NCI-H2029 (cell line): ENCODE measurements at places on chromosomes 16 and 17.

DNA sequence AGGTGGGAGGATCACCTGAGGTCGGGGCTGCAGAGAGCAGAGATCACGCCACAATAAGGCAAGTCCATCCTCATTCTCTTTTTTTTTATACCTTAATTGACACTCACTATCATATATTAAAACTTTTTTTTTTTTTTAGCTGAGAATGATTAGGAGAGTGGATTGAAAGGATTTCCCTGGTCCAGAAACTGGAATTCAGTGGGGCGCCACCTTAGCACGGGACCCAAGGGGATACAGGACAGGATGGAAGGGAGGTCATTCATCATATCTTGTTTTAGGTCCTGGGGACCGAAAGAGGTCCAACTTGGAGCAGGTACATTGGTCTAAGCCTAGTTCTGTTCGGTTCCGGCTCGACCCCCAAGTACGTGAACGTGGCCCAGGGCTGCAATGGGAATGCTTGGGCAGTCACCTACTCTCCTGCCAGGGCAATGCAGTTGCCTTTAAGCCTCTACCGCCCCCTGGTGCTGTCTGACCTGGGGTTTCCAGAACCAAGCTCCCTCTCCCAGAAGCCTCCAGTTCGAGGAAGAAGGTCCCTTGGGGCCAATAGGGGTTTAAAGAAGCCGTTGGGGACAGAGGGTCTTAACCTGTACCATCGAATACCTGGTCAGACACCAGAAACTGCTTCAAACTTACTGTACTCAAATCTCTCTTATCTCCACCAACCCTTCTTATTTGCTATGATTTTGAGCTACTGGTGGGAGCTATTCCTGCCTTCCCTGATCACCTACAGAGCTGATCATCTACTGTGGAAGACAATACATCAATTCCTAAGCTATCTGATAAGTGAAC, 19.9 kb upstream of the GPATCH8 start:
- DNase-seq: peak; percentile 18

DNA sequence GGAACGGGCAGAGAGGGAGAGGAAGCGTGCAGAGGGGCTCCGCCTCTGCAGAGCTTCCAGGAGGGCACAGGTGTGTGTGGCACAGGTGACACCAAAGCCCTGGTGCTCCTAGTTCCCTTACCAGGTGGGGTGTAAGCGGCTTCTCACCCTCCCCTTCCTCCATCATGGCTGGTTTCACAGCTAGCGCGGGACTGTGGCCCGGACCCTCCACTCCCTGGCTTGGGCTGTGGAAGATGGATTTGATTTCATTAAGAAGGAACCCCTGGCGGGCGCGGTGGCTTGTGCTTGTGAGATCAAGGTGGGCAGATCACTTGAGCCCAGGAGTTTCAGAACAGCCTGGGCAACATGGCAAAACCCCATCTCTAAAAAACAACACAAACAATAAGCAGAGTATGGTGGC, 241.2 kb upstream of the GSE1 start:
- DNase-seq: no peak

GRCh38 chr16:20061132-20061531, 12.6 kb downstream of the GPR139 start:
- no peak for DNase-seq

- DNase-seq: no peak
These were observed 29.7 kb downstream of the STAT5B start for GRCh38 chr17:42246515-42246914.

DNA sequence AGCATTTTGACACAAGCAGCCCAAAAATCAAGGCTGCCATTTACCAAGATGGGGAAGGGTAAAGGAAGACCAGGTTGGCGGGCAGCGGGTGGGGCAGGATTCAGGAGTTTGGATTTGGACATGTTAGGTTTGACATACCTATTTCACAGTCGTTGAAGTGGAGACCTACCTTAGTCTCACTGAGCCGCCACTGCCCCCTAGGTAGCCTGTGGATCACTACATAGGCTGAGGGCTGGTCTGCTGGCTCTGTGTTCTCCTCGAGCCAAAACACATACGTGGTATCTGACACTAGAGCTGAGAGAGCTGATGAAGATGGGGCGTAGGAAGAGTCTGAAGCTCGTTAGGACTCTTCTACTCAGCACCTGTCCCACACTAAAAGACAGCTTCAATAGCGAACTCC, 115.1 kb downstream of the HIC1 start:
- no peak for DNase-seq

GRCh38 chr17:17035490-17035889, 6.8 kb upstream of the MPRIP start:
- DNase-seq: no peak

GRCh38 chr16:68342620-68343019, 31.8 kb downstream of the PRMT7 start:
- no peak for DNase-seq

GRCh38 chr16:60636117-60636516, 1400.1 kb downstream of the CDH8 start:
- DNase-seq: no peak

DNA sequence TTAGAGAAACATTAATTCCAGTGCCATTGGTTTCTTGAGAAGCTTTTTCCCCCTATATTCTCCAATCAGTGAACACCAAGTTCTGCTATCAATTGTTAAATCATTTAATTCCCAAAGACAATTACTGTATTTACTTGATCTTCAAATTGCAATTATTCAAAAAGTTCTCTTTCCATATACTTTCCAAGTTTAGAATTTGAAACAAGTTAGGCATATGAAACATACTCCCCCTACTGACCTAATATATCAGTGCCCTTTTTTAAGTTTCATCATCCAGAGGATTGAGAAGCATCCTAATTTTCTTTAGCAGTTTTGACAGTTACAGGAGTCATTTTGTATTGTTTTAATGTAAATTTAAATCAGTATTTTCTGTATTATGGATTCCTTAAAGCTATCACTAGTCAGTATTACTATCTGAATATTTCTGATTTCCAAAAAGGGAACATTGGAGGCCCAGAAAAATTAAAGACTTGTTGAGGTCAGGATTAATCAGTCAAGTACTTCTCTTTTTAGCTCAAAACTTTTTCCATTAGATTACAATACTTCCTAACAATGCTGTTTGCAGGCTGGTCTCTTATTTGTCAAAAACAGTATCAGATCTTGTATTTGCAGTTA, 16.3 kb downstream of the MEIOC start:
- no peak for DNase-seq

GRCh38 chr17:76551685-76552084, 11.8 kb downstream of the PRCD start:
- DNase-seq: peak; percentile 76

GRCh38 chr16:85659805-85660511, 28.8 kb downstream of the GINS2 start:
- DNase-seq: peak; percentile 27

- DNase-seq: peak; percentile 34
These were observed 6.1 kb downstream of the ABCC3 start for GRCh38 chr17:50640686-50641351.

DNA sequence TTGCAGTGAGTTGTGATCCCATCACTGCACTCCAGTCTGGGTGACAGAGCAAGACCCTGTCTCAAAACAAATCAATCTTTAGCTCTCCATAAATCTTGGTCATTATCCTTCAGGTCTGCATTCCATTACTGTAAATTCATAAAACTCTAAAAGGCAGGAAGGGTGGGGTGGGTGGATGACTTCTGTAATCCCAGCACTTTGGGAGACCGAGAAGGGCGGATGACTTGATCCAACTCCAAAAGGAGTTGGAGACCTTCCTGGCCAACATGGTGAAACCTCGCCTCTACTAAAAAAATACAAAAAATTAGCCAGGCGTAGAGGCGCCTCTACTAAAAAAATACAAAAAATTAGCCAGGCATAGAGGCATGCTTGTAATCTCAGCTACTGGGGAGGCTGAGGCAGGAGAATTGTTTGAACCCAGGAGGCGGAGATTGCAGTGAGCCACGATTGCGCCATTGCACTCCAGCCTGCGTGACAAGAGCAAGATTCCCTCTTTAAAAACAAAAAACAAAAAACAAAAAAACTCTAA, 2.2 kb upstream of the UBE2Z start:
- DNase-seq: no peak

DNA sequence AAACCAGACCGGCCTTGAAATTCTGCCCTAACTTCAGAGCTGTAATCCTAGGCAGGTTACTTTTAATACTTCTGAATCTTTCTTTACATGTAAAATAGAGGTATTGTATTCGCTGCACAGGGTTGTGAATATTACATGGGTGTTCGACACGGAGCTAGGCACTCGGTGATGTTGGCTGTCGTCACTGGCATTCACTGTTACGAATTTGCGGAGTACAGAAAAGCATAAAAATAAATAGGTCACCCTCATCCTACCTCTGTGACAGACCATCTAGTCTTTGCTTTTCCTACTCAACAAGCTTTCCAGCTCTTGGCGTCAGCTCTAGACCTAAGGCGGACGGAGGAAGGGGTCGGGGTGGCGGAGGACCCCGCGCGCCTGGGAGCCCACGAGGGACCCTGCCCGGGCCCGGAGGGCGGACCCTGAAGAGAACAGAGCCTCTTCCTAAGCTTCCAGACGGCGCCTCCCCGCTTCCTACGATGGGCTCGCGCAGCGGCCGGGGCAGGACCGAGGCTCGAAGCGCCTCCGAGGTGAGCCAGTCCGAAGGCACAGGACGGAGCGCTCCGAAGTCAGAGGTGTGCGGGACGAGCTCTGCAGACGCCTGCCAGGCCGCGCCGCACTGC, 879 bp upstream of the SPG7 start:
- no peak for DNase-seq

GRCh38 chr17:51341457-51341856, 81.1 kb downstream of the UTP18 start:
- DNase-seq: no peak

DNA sequence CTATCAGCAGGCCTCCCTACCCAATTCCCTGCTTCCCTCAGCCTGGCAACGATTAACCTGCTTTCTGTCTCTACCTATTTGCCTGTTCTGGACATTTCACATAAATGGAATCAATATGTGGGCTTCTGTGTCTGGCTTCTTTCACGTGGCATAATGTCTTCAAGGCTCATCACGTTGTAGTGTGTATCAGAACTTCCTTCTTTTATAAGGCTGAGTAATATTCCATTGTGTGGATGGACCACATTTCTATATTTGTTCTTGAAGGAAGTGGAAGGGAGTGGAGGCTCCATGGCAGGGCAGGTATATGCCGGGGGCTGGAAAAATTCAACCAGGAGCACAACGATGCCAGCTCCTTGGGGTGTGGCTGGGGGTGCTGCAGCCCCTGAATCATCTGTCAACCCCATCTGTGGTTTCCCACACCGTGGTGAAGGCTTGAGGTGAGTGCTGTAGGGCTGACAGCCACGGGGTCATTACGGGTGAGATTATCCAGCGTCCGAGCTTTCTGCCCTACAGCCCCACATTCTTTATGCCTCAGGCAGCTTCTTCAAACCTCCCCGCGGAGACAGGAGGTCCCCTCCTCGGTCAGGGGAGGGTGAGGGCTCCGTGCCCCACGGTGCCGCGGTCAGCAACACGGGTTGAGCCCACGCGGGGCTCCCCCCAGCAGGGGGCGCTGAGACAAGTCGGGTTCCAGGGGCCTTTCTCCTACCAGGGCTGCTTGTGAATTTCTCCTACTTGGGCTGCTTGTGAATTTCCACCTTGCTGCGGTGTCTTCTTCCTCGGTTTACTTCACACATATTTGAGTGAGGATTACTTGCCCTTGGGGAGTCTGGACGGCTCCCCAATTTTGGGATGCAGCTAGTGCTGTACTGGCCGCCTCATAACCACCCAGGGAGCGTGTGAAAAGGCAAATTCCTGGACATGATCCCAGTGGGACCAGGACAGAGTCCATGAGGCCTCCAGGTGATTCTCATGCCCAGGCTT, 18.3 kb upstream of the WFIKKN2 start:
- no peak for DNase-seq

GRCh38 chr17:9306086-9306485, 269.5 kb downstream of the STX8 start:
- DNase-seq: no peak

DNA sequence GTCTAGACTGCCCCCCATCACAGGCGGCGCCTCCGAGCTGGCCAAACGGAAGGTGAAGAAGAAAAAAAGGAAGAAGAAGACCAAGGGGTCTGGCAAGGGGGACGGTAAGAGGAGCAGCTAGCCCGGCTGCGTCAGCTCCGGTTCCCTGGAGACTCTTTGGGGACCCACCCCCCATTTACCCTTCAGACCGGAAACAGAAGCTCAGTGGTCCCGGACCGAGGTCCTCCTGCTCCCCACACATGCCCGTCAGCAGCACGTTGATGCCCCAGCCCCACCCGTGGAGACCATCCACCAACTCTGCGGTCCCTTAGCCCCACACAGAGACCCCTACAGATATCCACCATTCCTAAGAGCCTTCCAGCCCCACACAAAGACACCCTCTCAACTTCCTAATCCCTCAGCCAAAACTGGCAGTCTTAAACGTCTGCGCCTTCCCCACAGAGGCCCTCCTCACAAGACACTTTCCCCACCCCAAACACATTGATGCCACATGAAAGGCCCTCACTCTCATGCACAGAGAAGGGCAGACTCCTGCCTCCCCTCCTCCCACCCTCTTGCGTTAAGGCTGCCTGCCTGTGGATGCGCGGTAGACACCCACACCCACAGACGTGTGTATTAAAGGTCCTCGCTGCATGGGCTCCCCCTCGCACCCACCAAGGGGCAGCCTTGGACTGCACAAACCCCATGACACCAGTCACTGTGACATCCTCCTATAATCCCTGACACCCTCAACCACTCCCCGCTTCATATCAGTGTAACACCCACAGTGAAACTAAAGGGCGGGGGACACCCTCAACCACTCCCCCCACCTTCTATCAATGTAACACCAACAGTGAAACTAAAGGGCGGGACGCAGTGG, 58.2 kb upstream of the RPH3AL start:
- DNase-seq: no peak

DNA sequence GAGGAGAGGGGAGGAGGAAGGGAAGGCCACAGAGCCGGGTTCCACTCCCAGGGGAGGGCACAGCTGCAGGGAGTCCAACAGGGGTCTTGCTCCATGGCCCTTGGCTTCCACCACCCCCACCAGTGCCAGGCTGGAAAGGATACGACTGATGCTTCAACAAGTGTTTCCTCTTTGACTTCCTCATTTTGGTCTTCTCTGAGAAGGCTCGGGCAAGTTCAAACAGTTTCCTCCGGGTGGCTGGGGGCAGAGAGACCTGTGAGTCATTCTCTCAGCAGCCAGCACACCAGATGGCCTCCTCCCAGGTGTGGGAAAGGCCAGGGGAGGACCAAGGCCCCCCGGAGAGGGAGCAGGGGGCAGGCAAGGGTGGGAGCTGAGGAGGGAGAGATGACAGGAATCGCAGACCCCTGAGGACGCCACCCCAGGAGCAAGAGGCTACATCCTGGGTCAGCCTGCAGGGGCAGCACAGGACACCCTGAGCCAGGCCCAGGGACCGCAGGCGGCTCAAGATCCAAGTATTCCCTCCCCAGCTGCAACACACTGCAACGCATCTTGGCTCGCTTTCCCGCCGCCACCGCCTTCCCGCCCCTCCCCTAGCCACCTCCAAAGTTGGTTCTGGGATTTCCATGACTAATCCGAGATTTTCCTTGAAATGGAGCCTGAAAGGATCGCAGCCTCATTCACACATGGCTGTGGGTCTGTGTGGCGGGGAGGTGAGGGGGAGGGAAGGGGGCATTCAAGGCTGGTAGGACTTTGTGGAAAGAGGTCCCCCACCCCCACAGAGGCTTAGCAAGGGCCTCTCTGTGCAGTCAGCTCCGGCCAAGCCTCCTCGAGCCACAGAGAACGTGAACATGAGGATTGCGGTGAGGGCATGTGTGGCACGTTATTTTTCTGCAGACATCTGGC, 18.4 kb upstream of the MRPS23 start:
- DNase-seq: no peak
